ENCODE measurements at places on chromosomes 11 and 22.

GRCh38 chr11:81674211-81674610 is 1059.5 kb downstream of the FAM181B start:
- no peak for DNase-seq
- no peaks in the 10 kb centered on the region for H3K27me3 ChIP-seq
- H3K4me3 ChIP-seq: no peak overlapping the region
- H3K27ac ChIP-seq: no peak overlapping the region

- H3K27me3 ChIP-seq: no peaks in the 10 kb centered on the region
- DNase-seq: no peak
- no peak overlapping the region for H3K4me3 ChIP-seq
- no peak overlapping the region for H3K27ac ChIP-seq
- H3K36me3 ChIP-seq: no peaks in the 10 kb centered on the region
Observed at GRCh38 chr22:37229012-37229804, 14.9 kb downstream of the RAC2 start.

DNA sequence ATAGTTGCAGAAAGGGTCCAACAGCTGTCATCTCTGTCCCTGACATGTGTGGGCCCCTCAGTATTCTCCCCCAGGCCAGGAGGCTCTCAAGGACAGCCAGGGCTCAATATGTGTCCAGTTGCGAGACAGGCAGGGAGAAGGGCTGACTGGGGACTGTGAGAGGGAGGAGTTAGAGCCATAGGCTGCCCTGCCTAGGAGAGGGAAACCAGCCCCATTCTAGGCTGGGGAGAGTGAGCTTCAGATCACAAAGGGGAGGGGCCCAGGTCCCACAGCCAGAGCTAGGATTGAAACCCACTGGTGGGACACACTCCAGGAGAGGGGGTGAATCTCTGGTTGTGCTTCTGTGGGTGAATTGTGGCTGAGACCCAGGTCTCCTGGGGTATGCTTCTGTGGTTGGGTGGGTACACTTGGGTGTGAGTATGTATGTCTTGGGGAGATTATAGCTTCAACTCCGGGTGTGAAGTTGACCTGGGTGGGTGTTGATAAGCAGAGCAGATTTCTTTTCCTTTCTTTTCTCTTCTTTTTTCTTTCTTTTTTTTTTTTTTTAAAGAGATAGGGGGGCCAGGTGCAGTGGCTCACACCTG is 2.1 kb upstream of the CARNS1 start:
- H3K36me3 ChIP-seq: no peaks in the 10 kb centered on the region
- no peaks in the 10 kb centered on the region for H3K27me3 ChIP-seq
- no peaks in the 10 kb centered on the region for H3K4me1 ChIP-seq

GRCh38 chr11:42462558-42463310 is 849.1 kb upstream of the API5 start:
- H3K4me3 ChIP-seq: no peak overlapping the region
- DNase-seq: no peak
- no peaks in the 10 kb centered on the region for H3K4me1 ChIP-seq
- no peaks in the 10 kb centered on the region for H3K27me3 ChIP-seq
- no peak overlapping the region for H3K27ac ChIP-seq

DNA sequence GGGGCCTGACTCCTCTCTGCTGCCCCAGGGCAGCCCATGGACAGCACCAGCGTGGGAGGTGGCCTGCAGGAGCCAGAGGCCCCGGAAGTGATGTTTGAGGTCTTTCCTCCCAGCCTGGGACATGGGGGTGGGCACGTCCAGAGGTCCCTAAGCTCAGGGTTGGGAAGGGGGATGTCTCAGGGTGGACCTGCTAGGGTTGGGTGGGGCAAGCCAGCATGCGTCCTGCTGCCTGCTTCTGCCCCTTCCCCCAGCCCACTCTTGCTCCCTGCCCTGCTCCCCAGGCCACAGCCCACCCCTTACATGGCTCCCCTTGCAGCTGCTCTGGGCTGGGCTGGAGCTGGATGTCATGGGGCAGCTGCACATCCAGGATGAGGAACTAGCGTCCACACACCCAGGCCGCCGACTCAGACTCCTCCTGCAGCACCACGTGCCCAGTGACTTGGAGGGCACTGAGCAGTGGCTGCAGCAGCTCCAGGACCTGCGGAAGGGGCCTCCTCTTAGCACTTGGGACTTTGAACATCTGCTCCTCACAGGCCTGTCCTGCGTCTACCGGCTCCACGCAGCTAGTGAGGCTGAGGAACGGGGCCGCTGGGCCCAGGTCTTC is 1.3 kb downstream of the FAM180B start:
- peaks cover under 1% of the 10 kb centered on the region for H3K36me3 ChIP-seq
- H3K27me3 ChIP-seq: no peaks in the 10 kb centered on the region
- DNase-seq: no peak
- H3K4me1 ChIP-seq: no peaks in the 10 kb centered on the region
- no peak overlapping the region for H3K4me3 ChIP-seq

DNA sequence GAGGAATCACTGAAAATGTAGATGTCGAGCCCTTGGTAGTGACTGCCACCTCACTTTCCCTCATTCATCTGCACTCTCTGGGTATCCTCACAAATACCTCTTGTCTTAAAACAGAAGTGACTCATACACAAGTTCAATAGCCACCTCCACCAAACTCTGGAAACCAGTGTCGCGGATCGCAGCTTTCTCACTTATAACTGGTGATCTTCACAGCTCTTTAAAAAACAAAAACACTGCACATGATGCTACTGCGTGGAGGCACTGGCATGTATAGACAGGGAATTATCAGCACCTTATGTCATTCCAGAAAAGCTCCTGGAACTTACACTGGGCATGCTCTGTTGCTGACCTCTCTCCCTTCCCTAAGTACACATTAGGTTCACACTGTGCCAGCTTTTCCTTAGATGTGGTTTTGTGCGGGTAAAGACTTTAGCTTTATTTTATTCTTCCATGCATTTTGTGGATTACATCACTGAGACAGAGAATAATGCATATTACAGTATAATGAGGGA is 425.5 kb upstream of the CADM1 start:
- H3K27ac ChIP-seq: no peak overlapping the region
- DNase-seq: no peak
- no peak overlapping the region for H3K4me3 ChIP-seq

DNA sequence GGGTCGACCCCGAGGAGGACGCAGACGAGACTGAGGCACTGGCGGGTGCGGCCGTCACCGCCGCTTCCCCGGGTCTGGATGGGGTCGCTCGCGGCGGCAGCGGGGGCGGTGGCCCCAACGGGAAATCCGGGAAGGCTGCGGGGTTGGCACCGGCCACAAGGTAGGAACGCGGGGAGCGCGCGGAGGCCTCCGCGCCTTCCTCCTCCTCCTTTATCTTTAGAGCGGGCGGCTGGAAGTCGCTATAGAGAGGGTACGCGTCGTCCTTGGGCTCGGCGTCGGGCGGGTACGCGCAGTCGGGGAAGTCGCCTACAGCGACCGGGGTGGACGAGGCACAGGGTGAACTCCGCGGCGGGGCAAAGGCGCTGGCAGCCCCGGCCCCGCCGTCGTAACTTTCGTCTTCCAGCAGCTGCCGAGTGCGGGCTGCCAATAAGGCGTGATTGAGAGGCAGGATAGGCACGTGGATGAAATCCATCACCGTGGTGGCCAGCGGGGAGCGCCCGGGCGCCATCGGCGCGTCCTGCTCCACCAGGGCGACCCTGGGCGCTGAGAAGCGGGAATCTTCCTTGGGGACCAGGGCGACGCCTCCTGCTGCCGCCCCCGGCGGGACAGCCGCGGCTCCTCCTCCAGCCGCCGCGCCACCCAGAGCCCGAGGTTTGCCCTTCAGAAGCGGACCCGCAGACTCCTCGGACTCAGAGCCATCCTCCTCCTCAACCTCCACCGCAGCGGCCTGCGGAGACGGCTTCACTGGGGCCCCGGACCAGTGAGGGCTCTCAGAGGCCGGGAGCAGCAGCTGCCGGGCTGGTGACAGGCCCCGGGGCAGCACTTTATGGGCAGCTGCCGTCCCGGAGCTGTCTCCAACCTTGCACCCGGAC is 1.7 kb downstream of the PGR start:
- no peak for DNase-seq
- no peaks in the 10 kb centered on the region for H3K27me3 ChIP-seq
- no peaks in the 10 kb centered on the region for H3K4me1 ChIP-seq
- H3K27ac ChIP-seq: no peak overlapping the region
- H3K4me3 ChIP-seq: peak overlapping the region; percentile 7

DNA sequence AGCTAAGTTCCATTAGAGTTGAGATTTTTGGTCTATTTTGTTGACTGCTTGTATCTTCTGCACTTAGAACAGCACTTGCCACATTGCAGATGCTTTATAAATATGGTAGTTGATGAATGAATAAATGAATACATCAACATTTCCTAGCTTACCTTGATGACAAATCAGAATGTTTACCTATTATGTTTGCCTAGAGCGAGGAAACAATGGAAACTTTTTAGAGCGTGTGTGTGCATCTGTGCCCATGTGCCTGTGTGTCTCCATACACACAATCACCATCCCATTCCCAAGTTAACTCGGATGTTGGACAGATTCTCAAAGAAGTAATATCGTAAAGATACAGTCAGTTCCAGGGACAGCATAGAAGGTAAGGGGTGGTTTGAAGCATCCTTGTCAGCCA is 139.1 kb downstream of the DBX1 start:
- no peak overlapping the region for H3K27ac ChIP-seq
- no peak for DNase-seq
- no peaks in the 10 kb centered on the region for H3K27me3 ChIP-seq

- H3K36me3 ChIP-seq: no peaks in the 10 kb centered on the region
- DNase-seq: no peak
- peaks cover 16% of the 10 kb centered on the region for H3K4me1 ChIP-seq
- no peak overlapping the region for H3K27ac ChIP-seq
- H3K4me3 ChIP-seq: no peak overlapping the region
- H3K27me3 ChIP-seq: no peaks in the 10 kb centered on the region
Observed at GRCh38 chr22:42072606-42073330, 1.3 kb upstream of the PHETA2 start.

- no peaks in the 10 kb centered on the region for H3K27me3 ChIP-seq
- DNase-seq: no peak
- no peaks in the 10 kb centered on the region for H3K36me3 ChIP-seq
- no peak overlapping the region for H3K27ac ChIP-seq
- no peak overlapping the region for H3K4me3 ChIP-seq
Observed at GRCh38 chr22:33438273-33438672, 380.1 kb upstream of the SYN3 start.

- no peaks in the 10 kb centered on the region for H3K4me1 ChIP-seq
- H3K4me3 ChIP-seq: no peak overlapping the region
- no peaks in the 10 kb centered on the region for H3K27me3 ChIP-seq
- DNase-seq: no peak
- no peaks in the 10 kb centered on the region for H3K36me3 ChIP-seq
- H3K27ac ChIP-seq: no peak overlapping the region
Observed at GRCh38 chr11:70883973-70884623, 368.3 kb downstream of the SHANK2 start.

DNA sequence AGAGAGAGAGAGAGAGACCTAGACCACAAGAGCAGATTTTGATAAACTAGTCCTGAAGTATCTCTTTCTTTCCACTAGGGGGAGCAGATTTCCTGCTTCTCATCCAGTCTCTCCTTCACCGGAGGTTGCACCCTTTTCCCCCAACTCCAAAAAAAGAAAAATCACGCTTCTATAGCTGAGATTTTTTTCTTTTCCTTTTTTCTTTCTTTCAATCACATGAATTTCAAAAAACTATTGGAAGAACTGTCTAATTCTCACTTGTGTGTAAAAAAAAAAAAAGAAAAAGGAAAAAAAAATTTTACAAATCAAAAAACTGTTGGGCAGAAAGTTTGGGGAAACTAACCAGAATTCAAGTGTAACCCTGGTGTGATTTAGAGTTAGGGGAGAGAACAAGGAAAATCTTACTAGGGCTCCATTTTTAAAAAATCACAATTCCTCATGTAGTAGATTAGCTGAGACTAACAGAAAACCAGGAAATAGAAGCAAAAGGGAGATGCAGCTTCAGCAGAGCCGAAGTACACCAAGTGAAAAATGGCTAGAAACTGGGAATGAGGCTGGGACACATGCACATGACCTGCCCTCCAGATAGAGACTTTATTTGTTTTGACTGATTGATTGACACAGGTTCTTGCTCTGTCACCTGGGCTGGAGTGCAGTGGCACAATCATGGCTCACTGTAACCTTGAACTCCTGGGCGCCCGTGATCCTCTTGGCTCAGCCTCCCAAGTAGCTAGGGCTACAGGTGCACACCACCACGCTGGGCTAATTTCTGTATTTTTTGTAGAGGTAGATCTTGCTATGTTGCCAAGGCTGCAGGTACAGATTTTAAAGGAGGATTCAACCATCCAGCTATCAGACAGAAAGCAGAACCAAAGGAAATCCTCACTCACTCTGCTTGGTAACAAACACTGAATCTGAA is 27.1 kb downstream of the SDHD start:
- H3K4me1 ChIP-seq: no peaks in the 10 kb centered on the region
- no peak for DNase-seq
- no peaks in the 10 kb centered on the region for H3K27me3 ChIP-seq
- no peak overlapping the region for H3K27ac ChIP-seq

DNA sequence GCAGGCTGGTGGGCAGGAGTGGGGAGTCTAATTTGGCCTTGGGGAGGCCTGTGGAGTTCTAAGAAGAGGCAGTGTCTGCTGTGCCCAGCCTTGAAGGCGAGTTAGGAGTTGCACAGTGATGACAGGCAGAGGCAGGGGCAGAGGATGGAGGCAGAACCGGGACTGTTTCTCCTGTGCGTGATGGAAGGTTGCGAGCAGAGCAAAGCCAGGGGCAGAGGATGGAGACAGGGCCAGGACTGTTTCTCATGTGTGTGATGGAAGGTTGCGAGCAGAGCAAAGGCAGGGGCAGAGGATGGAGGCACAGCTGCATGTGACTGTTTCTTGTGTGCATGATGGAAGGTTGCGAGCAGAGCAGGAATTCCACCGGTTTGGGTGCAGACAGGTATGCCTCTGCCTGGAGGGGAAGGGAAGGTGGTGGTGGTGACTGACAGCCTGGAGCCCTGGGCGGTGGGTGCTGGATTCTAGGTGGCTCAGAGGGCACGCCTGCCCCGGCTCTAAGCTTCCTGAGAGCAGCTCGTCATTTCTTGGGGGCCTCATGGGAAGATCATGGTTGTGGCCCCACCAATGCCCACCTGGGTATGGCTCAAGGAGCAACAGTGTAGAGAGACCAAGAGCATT is 8.7 kb downstream of the B4GALNT4 start:
- no peak overlapping the region for H3K4me3 ChIP-seq
- no peaks in the 10 kb centered on the region for H3K36me3 ChIP-seq
- DNase-seq: peak; percentile 30

DNA sequence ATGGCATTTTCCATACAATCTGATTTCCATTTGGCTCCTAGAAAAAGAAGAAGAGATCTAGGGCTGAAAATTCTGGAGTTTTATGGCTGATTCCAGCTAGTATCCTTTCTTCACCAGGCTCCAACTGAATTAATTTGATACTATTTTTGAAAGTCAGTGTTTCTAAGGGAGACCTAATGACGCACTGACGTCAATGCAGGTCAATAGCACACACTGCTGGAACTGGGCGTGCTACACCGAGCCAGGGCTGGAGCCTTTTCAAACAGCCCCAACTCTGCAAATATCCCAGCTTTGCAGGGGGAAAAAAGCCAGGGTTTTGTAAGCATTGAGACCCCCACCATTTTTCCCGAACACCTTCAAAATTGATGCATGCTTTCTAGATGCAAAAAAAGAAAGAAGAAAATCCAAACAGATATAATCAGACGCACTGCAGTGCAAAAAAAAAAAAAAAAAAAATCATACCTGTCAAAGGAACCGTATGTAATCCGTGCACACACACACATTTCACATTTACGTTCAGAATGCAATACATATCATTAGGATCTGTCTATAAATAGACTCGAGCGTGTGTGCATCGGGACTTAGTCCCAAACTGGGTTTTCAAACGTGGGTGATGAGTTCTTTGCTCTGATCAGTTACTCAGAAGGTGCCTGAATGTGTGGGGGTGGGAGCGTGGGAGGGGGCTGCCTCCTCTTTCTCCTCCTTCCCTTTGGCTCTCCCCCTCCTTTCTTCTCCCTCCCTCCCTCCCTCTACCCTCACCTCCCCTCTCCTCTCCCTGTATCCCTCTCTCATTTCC is 124.5 kb upstream of the HSD17B12 start:
- H3K4me3 ChIP-seq: no peak overlapping the region
- H3K27me3 ChIP-seq: no peaks in the 10 kb centered on the region
- DNase-seq: no peak
- no peaks in the 10 kb centered on the region for H3K36me3 ChIP-seq
- H3K27ac ChIP-seq: no peak overlapping the region
- no peaks in the 10 kb centered on the region for H3K4me1 ChIP-seq
